ENCODE measurements at places on chromosomes 2 and 18. TPM values are rescaled to one million over a fixed set of nuclear protein-coding genes. Genes with fewer than 3 reads are reported as not detected.

- DNase-seq, result no peak
- peaks cover 39% of the 10 kb centered on the region for H3K4me1 ChIP-seq
- H3K36me3 ChIP-seq, result peaks cover 6% of the 10 kb centered on the region
- H3K4me3 ChIP-seq, result no peak overlapping the region
- H3K27ac ChIP-seq, result no peak overlapping the region
- no peaks in the 10 kb centered on the region for H3K27me3 ChIP-seq
Observed at GRCh38 chr2:213288913-213289700, 4.8 kb downstream of the SPAG16 start.

- no peak overlapping the region for H3K27ac ChIP-seq
- H3K4me1 ChIP-seq, result peaks cover 15% of the 10 kb centered on the region
- H3K4me3 ChIP-seq, result no peak overlapping the region
- H3K36me3 ChIP-seq, result no peaks in the 10 kb centered on the region
- no peaks in the 10 kb centered on the region for H3K27me3 ChIP-seq
- no peak for DNase-seq
Observed at GRCh38 chr2:26521054-26521912, 43.4 kb upstream of the OTOF start.

- H3K4me1 ChIP-seq, result peaks cover 54% of the 10 kb centered on the region
- peak; percentile 75 for DNase-seq
- peak overlapping the region; percentile 69 for H3K27ac ChIP-seq
- no peaks in the 10 kb centered on the region for H3K27me3 ChIP-seq
- H3K4me3 ChIP-seq, result peak overlapping the region; percentile 60
Observed at GRCh38 chr2:230905448-230906421, 19.3 kb downstream of the GPR55 start.

Gene TUBB8B
- polyA plus RNA-seq, result not detected

DNA sequence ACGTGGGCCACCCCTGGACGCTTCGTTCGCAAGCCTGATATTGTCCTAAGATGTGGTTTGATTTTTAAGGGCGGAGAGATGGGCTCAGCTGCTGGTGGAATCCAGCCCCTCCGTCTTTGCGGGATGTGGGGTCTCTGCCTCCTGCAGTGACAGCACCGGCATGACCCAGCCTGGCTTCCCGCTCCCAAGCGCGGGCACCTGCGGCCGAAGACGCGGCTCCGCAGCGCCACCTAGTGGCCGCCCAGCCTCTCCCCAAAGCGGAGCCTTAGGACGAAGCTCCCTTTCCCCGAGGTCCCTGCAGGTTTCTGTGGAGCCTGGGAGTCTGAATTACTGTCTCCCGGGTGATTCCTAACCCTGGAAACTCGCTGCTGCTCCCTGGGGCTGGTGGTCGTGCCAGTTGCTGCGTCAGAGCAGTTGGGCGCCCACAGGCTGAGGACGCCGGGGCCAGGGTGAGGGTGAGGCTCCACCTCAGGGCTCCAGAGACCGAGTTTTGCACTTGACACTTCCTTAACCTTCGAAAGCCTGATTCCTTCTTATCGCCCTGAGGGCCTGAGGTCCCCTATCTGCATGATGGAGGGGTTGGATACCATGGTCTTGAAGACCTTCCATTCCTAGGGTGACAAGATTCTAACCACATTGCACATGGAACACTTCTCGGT lies 137.5 kb downstream of the TPO start:
- no peak overlapping the region for H3K4me3 ChIP-seq
- H3K4me1 ChIP-seq, result peaks cover 6% of the 10 kb centered on the region
- peak; percentile 66 for DNase-seq
- no peaks in the 10 kb centered on the region for H3K36me3 ChIP-seq
- H3K27ac ChIP-seq, result no peak overlapping the region
- peaks cover 19% of the 10 kb centered on the region for H3K27me3 ChIP-seq

DNA sequence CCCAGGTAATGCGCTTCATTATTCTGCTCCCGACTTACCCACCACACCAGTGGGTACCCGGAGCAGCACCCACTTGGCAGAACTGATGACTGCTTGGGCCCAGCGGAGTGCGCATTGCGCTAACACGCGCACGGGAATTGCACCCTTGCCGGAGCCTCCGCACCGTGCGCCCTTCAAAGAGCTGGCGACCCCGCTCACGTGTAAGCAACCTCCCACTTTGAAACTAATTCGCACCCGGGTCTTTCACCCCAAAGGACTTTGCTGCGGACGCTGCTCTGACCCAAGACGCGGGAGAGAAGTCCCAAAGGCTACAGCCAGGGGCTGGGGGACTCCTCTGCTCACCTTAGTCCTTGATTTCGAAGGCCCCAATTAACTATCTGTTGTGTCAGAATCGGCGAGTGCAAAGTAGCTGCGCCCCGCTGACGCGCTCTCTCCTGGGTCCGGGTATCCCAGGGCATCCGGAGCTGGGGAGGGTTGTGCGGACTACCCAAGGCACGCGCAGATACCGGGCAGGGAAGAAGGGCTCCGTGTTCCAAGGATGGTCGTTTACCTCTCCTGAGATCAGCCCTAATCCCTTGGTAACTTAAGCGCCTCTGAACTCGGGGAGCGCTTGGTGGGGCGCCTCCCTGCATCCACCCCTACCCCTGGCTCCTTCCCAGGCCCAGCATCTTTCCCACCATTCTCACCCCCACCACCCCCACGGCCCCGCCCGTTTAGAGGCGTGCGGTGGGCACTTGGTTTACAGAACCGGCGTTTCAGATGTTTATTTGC lies 13.1 kb upstream of the SATB2 start:
- no peak for DNase-seq
- no peak overlapping the region for H3K27ac ChIP-seq
- peaks cover 78% of the 10 kb centered on the region for H3K27me3 ChIP-seq
- peaks cover 27% of the 10 kb centered on the region for H3K4me1 ChIP-seq

DNA sequence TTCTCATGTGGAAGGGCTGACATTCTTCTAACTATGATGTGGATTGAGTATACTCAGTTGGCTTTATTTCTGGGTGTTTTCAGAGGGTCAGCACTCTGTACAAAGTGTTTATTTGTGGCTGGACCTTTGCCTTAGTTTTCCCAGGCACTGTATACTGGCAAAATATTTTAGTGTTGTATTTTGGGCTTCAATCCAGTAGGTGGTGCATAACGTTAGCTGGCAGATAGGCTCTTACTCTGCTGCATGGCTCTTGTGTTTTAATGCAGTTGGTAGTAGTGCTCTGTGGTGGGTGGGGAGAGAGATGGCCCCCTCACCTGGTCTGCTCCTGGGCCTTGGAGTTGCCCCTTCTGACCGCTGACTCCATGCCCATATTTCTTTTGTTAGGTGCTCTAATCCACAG lies 75.6 kb upstream of the REG3A start:
- H3K27ac ChIP-seq, result no peak overlapping the region
- no peak for DNase-seq
- H3K4me1 ChIP-seq, result no peaks in the 10 kb centered on the region
- no peaks in the 10 kb centered on the region for H3K36me3 ChIP-seq
- H3K4me3 ChIP-seq, result no peak overlapping the region

- H3K27me3 ChIP-seq, result no peaks in the 10 kb centered on the region
- DNase-seq, result peak; percentile 53
- H3K4me1 ChIP-seq, result no peaks in the 10 kb centered on the region
- H3K4me3 ChIP-seq, result no peak overlapping the region
- no peak overlapping the region for H3K27ac ChIP-seq
Observed at GRCh38 chr2:240596491-240596931, 10.0 kb downstream of the CAPN10 start.

Gene DPP4
- polyA plus RNA-seq, result 13.3 TPM

DNA sequence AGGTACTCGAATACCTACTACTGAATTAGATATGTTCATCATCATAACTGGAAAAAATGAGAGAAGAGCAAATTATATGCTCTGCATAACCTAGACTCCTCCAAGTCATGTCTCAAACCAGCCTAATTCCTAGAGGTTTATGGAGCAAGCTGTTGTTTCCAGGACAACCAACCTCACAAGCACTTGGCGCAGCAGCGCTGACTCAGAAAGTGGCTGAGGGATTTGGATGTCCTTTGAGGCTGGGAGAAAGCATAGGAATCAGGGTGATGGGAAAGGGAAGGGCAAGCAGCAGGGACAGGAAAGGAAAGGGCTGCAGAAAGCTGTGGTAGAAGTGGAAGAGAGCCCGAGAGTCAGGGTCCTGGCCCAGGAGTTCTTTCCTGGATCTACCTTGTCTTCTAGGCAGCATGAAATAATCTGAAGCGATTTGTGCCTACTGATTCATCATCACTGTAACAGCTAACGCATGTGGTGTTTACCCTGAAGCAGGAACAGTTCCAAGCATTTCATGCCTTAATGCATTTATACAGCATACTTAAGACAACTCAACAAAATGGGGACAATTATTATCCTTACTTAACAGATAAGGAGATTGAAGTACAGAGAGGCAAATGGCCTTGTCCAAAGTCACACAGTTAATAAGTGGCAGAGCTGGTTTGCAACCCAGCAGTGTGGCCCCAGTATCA lies 3.7 kb downstream of the PLEK start:
- no peaks in the 10 kb centered on the region for H3K36me3 ChIP-seq
- DNase-seq, result no peak
- no peak overlapping the region for H3K4me3 ChIP-seq
- H3K27ac ChIP-seq, result no peak overlapping the region
- peaks cover 79% of the 10 kb centered on the region for H3K4me1 ChIP-seq

DNA sequence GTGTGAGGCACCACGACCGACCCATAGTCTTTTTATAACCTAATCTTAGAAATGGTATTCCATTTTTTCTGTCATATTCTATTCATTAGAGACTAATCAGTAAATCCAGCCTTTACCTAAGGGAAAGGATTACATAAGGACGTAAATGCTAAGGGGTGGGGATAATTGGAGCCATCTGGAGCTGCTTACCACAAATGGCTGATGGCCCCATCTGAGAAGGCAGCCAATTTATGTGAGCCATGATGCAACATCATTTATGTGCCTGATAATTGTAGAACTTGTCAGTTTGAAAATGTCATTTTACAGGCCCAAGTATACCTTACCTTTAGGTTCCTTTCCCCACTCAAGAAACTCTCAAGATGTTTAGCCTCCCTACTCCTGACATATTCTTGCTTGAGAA lies 44.0 kb downstream of the ARHGEF33 start:
- peaks cover 4% of the 10 kb centered on the region for H3K27me3 ChIP-seq
- H3K4me1 ChIP-seq, result no peaks in the 10 kb centered on the region
- peaks cover 3% of the 10 kb centered on the region for H3K36me3 ChIP-seq
- no peak overlapping the region for H3K4me3 ChIP-seq
- no peak overlapping the region for H3K27ac ChIP-seq
- no peak for DNase-seq

GRCh38 chr2:236166796-236167296 lies 1.3 kb downstream of the GBX2 start:
- no peak for DNase-seq
- no peak overlapping the region for H3K27ac ChIP-seq
- peaks cover 30% of the 10 kb centered on the region for H3K27me3 ChIP-seq
- H3K36me3 ChIP-seq, result peaks cover under 1% of the 10 kb centered on the region

Gene CHST9
- not detected for polyA plus RNA-seq

- peaks cover 21% of the 10 kb centered on the region for H3K4me1 ChIP-seq
- H3K27me3 ChIP-seq, result no peaks in the 10 kb centered on the region
- DNase-seq, result no peak
- H3K4me3 ChIP-seq, result no peak overlapping the region
Observed at GRCh38 chr18:56869189-56869777, 218.1 kb downstream of the WDR7 start.

DNA sequence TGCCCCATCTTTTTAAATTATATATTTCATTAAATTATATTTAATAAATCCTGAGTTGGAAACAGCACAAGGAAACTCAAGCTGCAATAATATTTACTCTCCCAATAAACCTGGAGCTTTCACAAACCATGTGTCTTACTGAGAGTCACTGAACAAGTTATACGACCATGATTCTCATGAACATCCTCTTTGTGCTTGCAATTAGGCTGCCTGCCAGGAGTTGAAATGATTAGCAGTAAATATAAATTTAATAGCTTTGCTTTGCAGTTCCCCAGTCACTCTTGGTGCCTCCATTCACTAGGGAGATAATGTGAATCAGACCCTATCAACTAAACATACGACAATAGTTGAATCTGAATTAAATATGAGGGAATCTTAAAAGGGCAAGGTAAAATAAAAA lies 905.1 kb downstream of the NRXN1 start:
- no peaks in the 10 kb centered on the region for H3K36me3 ChIP-seq
- H3K4me1 ChIP-seq, result no peaks in the 10 kb centered on the region
- DNase-seq, result no peak
- no peak overlapping the region for H3K4me3 ChIP-seq

GRCh38 chr18:54209471-54210180 lies 14.8 kb downstream of the MBD2 start:
- peak overlapping the region; percentile 73 for H3K27ac ChIP-seq
- no peak for DNase-seq
- no peaks in the 10 kb centered on the region for H3K27me3 ChIP-seq
- peaks cover 61% of the 10 kb centered on the region for H3K4me1 ChIP-seq

DNA sequence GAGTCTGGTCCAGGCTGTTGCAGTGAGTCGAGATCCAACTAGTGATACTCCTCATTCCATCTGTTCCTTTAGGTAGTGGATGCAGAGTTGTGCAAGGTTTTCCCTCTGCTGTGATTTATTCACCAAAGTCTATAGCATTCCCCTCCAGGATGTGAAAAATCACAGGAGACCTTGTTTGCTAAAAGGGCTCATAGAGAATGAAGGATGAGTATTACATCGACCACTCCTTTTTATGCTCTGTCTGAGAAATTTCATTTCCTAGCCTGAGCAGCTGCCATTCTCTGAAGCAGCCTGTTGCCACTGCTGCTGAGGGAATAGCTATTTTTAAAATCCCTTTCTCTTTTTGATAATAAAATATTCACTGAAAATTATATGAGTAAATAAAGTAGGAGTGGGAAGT lies 134.1 kb upstream of the LRRTM1 start:
- H3K27me3 ChIP-seq, result no peaks in the 10 kb centered on the region
- no peak overlapping the region for H3K27ac ChIP-seq
- H3K36me3 ChIP-seq, result no peaks in the 10 kb centered on the region

Measured in naive thymus-derived CD8-positive, alpha-beta T cell (primary cell).